ENCODE measurements at places on chromosomes 16 and 17. TPM values are rescaled to one million over a fixed set of nuclear protein-coding genes. Genes with fewer than 3 reads are reported as not detected.

Gene TSPAN10
- 7.1 TPM for polyA plus RNA-seq

Gene SDK2
- polyA plus RNA-seq = 0.36 TPM

Gene CLEC18C
- polyA plus RNA-seq = 0.09 TPM

Gene NPIPB6
- 3.8 TPM for polyA plus RNA-seq

Gene GPRC5C
- 49.2 TPM for polyA plus RNA-seq

Gene PLA2G10
- polyA plus RNA-seq = 0.37 TPM

Gene SPNS3
- polyA plus RNA-seq = not detected

Gene TPSB2
- polyA plus RNA-seq = not detected

Gene VPS4A
- polyA plus RNA-seq = 28.1 TPM

Gene LGALS9
- polyA plus RNA-seq = 1.3 TPM

Gene ALOX12
- polyA plus RNA-seq = not detected

Gene CALB2
- 10.1 TPM for polyA plus RNA-seq

Gene CCDC144A
- 2.5 TPM for polyA plus RNA-seq

Gene CACNG5
- polyA plus RNA-seq = 0.09 TPM

Gene AIPL1
- not detected for polyA plus RNA-seq

Gene GALR2
- 0.59 TPM for polyA plus RNA-seq

Gene PYY
- polyA plus RNA-seq = not detected

Gene ZNF469
- 4.5 TPM for polyA plus RNA-seq

Gene CCDC200
- polyA plus RNA-seq = not detected

Gene OR1A1
- polyA plus RNA-seq = not detected

Gene HCRT
- not detected for polyA plus RNA-seq

Gene PPL
- polyA plus RNA-seq = 2.0 TPM

Gene ATP2C2
- polyA plus RNA-seq = 0.29 TPM

Gene KIF2B
- polyA plus RNA-seq = not detected

Gene CUEDC1
- 103 TPM for polyA plus RNA-seq

Gene CCL1
- not detected for polyA plus RNA-seq

Gene LGALS9C
- polyA plus RNA-seq = not detected

Gene CDRT15
- polyA plus RNA-seq = not detected

Gene HSD17B2
- not detected for polyA plus RNA-seq

Gene CCL3
- polyA plus RNA-seq = not detected

Gene CCDC182
- polyA plus RNA-seq = not detected

Gene RSKR
- polyA plus RNA-seq = 5.6 TPM

Gene NOG
- polyA plus RNA-seq = 0.73 TPM

Gene ATP1B2
- polyA plus RNA-seq = 0.10 TPM

Gene AURKB
- 130 TPM for polyA plus RNA-seq

Gene TP53TG3B
- polyA plus RNA-seq = not detected

Gene TSNAXIP1
- 0.97 TPM for polyA plus RNA-seq

Gene CEP112
- polyA plus RNA-seq = 10.7 TPM

Data from A549 (cell line).